ENCODE measurements at places on chromosomes 16 and 17.

DNA sequence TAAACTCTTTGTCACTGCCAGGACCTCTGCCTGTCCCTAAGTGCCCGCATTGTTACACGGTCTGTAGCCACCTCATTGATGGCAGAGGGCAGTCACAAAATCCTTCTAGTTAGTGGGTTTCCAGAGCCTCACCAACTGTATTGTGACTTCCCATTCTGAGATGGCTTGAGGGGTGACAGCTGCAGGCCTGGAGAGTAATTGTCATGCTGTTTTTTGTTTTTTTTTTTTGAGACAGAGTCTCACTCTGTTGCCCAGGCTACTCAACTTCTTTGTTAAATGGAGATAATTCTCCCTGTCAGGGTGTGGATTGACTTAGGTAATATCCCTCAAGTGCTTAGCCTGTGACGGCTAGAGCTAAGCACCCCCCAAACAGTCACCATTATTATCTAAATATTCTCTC, 77.9 kb downstream of the SDR42E1 start:
- DNase-seq: no peak

DNA sequence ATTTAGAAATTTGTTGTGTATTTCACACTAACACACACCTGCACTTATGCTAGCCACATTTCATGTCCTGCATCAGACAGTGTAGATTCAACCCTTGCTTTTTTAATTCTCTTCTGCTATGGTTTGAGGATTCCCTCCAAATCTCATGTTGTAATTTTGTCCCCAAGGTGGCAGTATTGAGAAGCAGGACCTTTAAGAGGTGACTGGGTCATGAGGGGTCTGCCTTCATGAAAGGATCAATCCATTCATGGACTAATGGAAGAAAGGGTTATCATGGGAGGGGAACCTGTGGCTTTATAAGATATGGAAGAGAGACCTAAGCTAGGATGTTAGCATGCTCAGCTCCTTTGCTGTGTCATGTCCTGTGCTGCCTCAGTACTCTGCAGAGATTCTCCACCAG, 1032.2 kb downstream of the CDH11 start:
- DNase-seq: peak; percentile 37

DNA sequence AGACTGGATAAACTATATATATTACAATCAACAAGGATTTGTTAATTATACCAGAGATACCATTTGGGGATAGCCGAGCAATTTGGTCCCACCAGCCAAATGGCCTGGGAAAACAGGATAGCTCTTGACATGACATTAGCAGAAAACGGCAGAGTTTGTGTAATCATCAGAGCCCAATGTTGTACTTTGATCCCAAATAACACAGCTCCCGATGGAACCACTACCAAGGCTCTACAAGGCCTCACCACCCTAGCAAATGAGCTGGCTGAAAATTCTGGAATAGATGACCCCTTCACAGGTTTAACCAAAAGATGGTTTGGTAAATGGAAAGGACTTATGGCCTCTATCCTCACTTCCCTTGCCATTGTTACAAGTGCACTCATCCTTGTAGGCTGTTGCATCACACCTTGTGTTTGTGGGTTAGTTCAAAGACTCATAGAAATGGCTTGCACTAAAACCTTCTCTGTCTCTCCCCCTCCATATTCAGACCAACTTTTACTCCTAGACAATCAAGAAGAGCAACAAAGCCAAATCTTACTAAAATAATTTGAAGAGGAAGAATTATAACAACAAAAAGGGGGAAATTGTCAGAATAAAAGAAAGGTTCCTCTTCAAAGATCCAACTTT, 9.5 kb downstream of the TXNL4B start:
- no peak for DNase-seq

GRCh38 chr17:279331-279730, 73.3 kb downstream of the RPH3AL start:
- no peak for DNase-seq

DNA sequence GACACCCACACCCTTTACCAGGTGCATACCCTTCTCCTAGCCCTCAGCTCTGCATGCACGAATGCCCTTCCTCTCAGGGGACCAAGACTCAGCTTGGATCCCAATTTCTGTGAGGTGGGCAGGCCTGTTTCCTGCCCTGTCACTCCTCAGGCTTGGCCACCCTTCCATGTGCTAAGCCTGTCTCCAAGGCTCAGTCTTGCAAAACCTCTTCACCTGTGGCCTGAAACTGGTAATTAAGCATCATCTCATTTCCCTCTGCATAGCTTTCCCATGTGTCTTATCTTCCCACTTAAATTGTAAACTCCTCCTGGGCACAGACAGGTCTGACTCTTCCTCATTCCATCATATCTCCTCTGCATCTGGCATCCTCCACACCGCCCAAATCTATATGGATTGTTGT, 31.0 kb upstream of the SMPD3 start:
- no peak for DNase-seq

- DNase-seq: no peak
These were observed 19.5 kb downstream of the HLF start for GRCh38 chr17:55284001-55284884.

GRCh38 chr16:58430718-58431117, 38.4 kb downstream of the GINS3 start:
- DNase-seq: no peak

GRCh38 chr16:25751230-25751835, 59.6 kb downstream of the HS3ST4 start:
- no peak for DNase-seq

GRCh38 chr17:6098050-6098822, 28.1 kb downstream of the WSCD1 start:
- no peak for DNase-seq

DNA sequence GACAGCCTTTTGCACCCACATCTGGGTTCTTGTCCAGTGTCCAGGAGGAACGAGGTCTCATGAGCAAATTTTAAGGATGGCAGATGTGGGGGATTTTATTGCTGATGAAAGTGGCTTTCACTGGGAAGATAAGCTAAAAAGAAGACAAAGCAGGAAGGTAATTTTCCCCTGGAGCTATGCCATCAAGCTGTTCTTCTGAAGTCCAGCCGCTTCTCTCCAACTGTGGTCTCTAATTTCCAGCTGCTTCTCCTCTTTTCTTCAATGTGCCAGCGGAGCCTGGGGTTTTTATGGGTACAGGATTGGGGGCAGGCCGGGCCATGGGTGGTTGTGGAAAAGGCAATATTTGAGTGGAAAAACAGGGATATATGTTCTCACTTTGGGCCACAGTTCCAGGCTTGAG, 430.8 kb downstream of the WWOX start:
- no peak for DNase-seq

- no peak for DNase-seq
These were observed 63.6 kb downstream of the PLCG2 start for GRCh38 chr16:81842564-81843242.

GRCh38 chr16:30179195-30179594, 4.2 kb upstream of the CORO1A start:
- no peak for DNase-seq

DNA sequence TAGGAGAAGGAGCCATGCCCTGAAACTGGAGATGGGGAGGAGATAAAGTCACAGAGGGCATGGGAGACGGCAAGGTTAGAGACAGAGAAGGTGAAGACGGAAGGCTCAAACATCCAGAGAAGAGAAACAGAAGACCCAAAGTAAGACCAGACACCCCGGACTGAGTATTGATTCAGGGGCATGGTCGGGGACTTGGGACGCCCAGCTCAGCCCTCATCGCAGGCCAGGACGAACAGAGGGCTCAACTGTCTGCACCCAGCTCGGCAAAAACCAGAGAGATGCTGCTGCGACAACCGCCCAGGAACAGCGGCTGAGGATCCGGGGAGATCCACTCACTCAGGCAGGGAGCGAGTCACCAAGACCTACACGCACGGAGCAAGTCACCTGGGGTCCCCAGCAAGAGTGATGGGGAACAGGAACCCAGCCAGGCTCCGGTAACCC, 999 bp downstream of the XYLT1 start:
- DNase-seq: peak; percentile 27

- DNase-seq: no peak
These were observed 57.0 kb upstream of the CBFA2T3 start for GRCh38 chr16:89033796-89034572.

- no peak for DNase-seq
These were observed 174.6 kb upstream of the ZNF469 start for GRCh38 chr16:88208112-88208511.

GRCh38 chr16:1159973-1160772, 7.3 kb downstream of the CACNA1H start:
- DNase-seq: no peak

DNA sequence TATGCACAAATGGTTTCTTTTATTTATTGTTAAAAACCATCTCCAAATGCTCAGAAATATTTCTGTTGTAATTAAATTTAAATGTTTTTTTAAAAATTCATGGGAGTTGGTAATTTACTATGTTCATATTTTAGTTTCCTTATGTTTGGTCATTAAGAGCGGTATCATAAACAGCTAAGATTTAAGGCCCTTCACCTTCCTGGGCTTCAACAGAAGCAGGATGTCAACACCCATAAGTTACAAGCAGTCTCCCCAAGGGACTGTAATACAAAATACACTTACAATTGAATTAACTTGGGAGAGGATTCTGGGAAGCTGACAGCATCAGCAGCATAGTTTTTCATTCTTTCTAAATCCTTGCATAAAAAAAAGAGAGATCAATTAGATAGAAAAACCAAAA, 30.9 kb upstream of the TANC2 start:
- no peak for DNase-seq

- DNase-seq: no peak
These were observed 18.1 kb downstream of the SDK2 start for GRCh38 chr17:73625991-73626673.

GRCh38 chr16:70730031-70730430, 44.2 kb upstream of the MTSS2 start:
- no peak for DNase-seq
